ENCODE measurements at places on chromosomes 2 and 18.

- no peak for DNase-seq
These were observed 376.5 kb downstream of the TMEM182 start for GRCh38 chr2:103138123-103138901.

DNA sequence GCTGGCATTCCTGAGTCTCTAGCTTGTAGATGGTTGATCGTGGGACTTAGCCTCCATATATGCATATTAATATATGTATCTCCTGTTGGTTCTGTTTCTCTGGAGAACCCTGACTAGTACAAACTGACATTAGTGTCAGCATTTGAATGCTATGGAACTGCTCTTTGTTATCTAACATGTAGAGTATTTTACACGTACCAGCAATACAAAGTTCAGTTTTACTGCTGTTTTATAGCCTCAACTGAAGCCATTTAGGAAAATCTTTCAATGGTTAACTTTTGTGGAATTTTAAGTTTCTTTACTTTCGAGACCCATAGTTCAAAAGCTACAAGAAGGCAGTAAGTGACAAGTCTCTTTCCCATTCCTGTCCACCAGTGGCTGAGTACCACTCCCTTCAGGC, 418.4 kb downstream of the NUP35 start:
- DNase-seq, result no peak

GRCh38 chr2:194992648-194993047, 664.4 kb upstream of the SLC39A10 start:
- DNase-seq, result no peak

DNA sequence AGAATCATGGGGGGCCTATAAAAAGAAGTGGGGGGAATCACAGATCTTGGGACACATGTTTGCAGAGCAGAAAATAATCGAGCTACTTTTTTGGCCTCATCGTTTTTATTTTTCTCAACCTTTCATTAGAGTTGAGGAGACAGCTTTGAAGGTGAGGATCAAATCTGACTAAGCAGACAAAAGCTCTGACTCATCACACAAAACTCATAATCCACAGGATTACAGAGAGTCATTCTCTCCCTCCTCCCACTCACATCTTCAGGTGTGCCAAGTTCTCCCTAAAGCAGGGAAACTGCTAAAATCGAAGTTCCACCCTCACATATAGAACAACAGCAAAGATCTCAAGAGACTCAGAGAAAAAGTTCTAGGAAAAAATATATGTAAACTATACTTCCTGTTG, 15.6 kb downstream of the BAZ2B start:
- no peak for DNase-seq

GRCh38 chr2:194494401-194494800, 1162.6 kb upstream of the SLC39A10 start:
- DNase-seq, result no peak

DNA sequence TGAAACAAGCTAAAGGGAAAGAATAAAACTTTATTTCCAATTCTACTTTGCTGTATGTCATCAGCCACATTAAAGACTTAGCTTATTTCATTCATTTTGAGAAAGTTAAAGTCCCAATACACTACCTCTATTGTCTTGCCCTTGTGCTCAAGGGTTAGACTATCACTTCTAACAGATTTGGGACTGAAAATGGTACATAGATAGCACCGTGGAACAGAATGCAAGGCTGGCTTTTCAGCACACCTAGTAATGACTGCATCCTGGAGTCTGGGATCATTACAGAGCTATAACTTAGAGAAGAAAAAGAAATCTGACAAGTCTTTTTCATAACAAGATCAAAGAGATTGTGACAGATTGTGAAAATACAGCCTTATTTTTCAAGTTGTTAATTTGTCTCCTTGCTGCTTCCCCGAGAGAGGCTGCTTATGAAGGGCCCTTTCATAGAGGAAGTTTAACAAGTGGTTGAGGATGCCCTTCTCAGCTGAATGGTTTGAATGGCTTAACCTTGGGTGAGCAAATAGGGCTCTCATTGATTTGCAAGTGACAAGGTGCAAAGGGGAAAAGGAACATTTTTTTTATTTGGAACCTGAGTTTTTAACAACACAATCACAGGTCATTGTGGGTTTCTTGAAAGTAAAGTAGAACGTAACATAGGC, 371.8 kb downstream of the EPHA4 start:
- no peak for DNase-seq

DNA sequence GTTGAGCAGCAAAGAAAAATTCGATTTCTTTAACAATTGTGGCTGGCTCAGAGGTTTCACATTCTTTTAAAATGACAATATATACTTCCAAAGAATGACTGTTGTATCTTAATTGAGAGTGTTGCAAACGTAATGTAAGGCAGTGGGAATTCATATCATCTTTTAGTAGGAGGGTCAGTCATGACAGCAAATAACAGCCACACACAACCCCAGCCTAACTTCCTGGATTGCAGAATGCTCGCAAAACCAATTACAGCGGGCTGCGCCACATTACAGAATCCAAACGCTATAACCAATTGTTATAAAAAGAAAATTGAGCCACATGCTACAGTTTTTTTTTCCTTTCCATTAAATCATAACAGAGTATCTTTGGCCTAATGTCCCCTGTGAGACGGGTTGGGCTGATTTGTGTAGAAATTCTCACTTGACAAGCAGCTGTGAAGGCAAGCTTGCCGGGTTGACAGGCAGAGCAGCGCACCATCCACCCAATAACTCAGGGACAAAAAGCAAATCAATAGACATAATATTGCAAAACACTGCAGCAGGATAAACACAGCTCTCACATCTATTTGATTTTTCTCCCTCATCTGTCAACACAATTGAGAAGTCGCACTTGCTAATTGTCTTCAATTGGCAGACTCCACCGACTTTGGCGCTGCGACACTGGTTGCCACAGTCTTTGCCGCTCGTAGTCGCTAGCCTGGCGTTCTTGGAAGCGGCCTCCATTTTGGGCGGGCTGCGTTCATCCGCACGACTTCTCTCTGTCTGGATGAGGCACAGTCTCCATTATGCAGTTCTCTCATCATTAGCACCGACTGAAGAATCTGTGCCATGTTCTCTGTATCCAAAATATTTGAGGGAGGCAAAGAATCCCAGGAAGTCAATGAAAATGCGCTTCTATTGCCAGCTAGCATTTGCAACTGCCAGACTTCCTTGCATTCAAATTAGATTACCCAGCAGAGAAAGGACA, 95.0 kb upstream of the CCDC68 start:
- no peak for DNase-seq

DNA sequence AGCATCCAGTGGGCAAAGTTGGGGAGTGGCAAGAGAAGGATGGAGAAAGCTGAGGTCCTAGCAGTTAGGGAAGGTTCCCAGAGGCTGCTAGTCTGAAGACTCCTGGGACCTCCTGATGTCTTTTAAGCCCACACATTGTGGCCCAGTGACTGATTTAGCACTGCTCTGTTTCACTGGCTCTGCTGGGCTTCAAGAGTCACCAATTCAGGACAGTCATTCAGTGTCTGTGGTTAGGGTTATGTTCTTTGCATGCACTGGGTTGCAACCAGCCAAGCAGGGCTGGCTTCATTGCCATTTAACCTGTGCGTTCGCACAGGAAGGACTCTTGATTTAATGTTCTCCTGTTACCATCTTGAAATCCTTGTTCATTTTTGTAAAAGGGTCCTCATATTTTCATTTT, 199.2 kb downstream of the ICOS start:
- DNase-seq, result no peak

DNA sequence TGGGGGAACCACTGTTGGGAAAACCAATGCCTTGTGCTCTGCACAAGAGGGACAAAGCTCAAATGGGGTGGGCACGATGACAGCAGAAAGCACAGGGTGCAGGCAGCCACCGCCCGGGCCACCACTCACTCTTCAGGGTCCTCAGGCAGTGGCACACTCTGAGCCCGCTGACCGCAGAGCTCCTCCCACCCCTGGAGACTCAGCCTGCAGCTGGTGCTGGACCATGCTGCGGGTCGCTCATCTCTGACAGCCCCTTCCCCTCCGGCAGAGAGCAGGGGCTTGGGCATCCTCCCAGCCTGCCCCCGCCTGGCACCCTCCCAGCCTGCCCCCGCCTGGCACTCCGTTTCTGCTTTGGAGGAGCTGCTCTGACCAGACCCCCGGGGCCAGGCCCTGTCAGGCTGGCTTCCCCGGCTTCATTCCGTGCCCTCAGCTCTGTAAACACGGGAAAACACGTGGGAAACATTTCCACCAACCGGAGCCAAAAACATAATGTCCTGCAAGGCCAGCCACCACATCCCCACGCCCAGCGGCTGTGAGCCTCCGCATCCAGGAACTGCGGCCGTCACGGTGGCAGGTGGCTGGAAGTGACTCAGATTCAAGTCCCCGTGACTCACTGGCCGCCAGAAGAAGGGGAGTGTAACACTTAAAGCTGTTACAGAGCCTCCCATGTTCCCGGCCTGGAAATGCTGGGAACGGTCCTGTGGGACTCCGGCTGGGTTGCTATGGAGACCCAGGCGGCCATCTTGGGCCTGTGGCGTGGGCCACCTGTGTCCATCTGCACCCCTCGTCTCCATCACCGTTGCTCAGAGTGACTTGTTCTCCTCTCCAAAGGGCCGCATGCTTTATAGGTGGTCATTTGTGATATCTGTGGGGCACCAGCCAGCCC, 6.8 kb upstream of the SNED1 start:
- no peak for DNase-seq

- no peak for DNase-seq
These were observed 93.5 kb downstream of the OSBPL6 start for GRCh38 chr2:178287652-178288344.

- no peak for DNase-seq
These were observed 150.0 kb upstream of the GALNT5 start for GRCh38 chr2:157107460-157107859.

DNA sequence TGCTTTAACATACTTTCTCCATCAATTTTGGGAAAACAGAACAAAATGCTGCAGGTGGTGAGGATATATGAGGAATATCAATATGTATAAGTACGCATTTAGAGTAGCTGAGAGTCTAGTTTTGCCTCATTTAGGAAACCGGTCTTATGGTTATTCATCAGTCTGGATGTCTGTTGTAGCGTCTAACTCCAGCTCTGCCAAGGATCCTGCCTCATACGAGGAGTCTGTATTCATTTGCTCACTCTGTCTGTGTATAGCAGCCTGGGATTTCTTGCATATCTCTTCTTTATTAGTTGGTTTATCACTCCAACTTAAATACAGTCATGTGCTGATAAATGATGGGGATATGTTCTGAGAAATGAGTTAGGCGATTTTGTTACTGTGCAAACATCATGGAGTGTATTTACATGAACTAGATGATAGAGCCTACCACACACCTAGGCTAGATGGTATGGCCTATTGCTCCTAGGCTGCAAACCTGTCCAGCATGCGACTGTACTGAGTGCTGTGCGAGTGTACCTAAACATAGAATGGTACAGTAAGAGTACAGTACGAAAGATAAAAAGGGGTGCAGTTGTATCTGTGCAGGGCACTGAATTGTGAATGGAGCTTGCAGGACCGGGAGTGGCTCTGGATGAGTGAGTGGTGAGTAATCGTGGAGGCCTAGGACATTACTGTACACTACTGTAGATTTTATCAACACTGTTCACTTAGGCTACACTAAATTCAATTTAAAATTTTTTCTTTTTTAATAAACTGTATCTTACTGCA, 148.1 kb downstream of the ZNF407 start:
- DNase-seq, result no peak

- no peak for DNase-seq
These were observed 41.3 kb downstream of the RRM2 start for GRCh38 chr2:10163498-10164486.

DNA sequence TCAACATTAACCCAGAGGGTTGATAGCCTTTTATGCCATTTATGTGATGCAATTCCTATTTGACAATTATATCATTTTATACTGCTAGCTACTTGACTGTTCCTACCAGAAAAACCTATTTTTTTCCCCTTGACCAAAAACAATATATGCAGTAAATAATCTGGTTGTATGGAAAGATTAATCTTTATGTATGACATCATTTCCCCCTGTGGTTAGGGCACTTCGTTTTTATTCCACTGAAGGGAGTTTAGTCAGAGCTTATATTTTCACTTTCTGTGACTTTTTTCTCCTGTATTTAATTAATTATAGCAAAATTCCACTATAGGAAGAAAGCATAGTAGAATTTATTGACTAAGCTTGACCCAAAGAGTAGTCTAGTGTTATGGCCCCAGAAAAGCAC, 107.6 kb downstream of the HAUS1 start:
- no peak for DNase-seq

GRCh38 chr2:109428841-109429566, 184.8 kb downstream of the SEPTIN10 start:
- DNase-seq, result no peak

DNA sequence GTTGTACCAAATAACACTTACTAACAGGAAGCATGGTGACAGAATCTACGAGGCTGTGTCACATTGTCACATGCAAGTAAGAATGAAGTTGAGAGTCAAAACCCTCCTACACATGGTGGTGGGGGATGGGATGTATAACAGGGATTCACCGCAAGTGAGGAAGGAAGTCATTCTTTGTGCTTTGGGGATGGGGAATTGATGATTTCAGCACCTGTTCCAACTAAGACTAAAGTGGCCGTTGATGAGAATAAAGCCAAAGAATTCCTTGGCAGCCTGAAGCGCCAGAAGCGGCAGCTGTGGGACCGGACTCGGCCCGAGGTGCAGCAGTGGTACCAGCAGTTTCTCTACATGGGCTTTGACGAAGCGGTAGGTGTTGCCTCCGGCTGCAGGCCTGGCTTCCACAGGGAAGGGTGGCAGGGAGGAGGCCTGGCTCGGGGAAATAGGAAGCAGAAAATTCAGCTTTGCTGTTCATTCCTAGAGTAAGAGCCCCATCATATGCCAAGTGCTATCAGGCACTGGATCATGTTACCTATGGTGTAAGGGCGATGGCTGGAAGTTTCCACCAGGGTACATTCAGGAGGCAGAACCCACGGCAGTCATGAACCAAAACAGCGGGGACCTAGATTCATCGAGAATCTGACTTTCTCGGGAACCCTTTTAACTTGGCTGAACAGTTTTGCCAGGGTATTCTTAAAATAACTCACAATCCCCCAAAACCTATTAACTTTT, 120.3 kb downstream of the UXS1 start:
- no peak for DNase-seq

DNA sequence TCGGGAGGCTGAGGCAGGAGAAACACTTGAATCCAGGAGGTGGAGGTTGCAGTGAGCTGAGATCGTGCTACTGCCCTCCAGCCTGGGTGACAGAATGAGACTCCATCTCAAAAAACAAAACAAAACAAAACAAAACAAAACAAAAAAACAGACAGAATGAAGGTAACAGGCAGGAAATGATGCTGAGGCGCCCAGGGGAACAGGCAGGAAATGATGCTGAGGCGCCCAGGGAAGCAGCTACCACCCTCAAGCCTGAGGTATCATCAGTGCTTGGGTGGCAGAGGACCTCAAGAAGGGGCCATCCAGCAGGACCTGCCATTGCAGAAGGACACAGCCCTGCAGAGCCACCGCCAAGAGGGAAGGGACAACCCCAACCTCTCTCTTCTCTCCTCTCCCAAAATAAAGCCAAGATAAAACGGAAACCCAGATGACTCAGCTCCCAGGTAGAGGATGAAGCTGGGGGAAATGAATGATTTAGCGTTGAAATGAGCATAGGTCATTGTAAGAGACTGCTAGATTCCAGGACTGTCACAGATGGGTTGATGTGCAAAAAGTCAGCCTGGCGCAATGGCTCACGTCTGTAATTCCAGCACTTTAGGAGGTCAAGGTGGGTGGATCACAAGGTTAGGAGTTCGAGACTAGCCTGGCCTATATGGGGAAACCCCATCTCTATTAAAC, 19.3 kb downstream of the SOWAHC start:
- no peak for DNase-seq

Measured in stimulated activated CD8-positive, alpha-beta memory T cell treated with anti-CD3 and anti-CD28 coated beads, Interleukin-15, amount 100 ng/mL, for 48 hours (primary cell).